ENCODE measurements at places on chromosomes 1 and 21.

- no peak for DNase-seq
These were observed 2.4 kb upstream of the ALPL start for GRCh38 chr1:21506804-21507203.

DNA sequence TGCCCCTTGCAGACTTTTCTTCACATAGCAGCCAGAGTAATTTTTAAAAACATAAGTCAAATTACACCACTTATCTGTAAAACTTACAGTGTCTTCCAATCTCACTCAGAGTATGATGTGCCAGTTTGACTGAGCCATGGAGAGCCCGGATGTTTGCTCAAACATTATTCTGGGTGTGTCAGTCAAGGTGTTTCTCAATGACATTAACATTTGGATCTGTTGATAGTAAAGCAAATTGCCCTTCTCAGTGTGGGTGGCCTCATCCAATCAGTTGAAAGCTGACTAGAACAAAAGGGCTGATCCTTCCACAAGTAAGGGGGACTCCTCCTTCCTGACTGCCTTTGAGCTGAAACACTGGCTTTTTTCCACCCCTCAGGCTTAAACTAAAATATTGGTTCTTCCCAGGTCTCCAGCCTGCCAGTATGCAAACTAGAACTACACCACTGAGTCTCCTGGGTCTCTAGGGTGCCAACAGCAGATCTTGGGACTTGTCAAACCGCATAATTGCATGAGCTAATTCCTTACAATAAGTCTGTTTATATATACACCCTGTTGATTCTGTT lies 157.9 kb upstream of the CTTNBP2NL start:
- no peak for DNase-seq

DNA sequence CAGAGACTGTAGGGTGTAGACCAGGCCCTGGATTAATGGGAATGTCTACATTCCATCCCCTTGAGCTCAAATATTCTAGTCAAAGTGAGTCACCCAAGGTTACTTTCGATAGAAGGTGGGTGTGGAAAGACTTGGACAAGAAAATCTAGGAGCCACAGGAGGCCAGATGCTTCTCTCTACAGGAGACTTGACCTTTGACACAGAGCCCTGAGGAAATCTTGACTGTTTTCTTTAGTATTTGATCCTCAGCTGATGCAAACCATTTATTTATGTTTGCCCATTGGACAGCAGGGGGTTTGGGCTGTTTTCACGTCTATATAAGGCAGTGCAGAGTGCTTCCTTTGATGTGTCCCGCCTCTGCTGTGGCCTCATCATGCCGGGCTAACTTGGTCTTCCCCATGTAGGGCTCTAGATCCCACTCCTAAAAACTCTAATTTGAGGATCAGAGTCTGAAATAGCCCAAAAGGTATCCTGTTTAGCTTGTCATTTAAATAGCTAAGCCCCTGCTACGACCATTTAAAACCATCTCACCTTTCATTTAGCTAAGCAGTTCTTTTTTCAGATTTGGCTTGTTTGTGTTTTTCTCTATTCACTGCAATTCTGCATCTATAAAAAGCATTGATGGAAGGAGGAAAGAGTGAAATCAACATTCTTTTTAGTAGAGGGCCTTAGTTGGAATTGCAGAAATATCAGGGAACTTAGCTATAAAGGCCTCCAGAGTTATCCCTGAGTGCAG lies 15.5 kb upstream of the MAP3K7CL start:
- no peak for DNase-seq

- no peak for DNase-seq
These were observed 72.3 kb downstream of the SIPA1L2 start for GRCh38 chr1:232557502-232558191.

GRCh38 chr1:226302731-226303130 lies 6.2 kb downstream of the LIN9 start:
- DNase-seq: no peak

GRCh38 chr1:116671072-116671760 lies 3.7 kb upstream of the IGSF3 start:
- no peak for DNase-seq

GRCh38 chr1:174769961-174770549 lies 229.7 kb upstream of the CACYBP start:
- no peak for DNase-seq

DNA sequence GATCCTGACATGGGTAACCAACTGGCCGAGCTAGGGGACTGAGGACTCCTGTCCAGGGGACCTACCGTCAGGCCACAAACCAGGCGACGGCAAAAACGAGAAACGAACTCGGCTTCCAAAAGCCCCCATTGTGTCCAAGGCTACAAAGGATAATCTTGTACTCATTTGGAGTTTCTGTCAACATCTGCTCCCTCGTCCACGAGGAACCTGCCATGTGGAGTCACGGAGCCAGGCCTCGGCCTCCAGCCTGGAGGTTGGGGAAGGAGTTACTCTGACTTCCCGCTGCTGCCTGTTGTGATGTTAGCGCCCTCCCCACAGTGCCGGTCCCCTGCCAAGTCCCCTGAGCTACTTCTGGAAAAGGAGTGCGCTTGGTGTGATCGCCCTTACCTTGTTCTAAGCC lies 7.3 kb downstream of the KRTAP10-1 start:
- DNase-seq: no peak

DNA sequence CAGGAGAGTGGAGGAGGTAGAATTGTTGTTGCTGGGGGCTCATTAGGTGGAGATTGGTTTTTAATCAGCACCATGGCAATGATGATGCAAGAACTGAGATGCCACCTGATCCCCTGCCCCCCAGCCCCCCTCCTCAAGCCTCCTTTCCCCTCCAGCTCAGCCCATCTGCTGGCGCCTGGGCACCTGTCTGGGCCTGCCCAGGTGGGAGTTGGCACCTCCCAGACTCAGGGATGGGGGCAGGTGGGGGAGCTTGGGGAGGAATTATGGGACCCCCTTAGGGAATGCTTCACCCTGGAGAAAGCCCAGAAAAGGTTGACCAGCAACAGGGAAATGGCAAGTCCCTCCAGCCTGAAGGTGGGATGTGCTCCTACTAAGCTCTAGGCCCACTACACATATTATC lies 1.5 kb upstream of the NHLH1 start:
- DNase-seq: no peak

DNA sequence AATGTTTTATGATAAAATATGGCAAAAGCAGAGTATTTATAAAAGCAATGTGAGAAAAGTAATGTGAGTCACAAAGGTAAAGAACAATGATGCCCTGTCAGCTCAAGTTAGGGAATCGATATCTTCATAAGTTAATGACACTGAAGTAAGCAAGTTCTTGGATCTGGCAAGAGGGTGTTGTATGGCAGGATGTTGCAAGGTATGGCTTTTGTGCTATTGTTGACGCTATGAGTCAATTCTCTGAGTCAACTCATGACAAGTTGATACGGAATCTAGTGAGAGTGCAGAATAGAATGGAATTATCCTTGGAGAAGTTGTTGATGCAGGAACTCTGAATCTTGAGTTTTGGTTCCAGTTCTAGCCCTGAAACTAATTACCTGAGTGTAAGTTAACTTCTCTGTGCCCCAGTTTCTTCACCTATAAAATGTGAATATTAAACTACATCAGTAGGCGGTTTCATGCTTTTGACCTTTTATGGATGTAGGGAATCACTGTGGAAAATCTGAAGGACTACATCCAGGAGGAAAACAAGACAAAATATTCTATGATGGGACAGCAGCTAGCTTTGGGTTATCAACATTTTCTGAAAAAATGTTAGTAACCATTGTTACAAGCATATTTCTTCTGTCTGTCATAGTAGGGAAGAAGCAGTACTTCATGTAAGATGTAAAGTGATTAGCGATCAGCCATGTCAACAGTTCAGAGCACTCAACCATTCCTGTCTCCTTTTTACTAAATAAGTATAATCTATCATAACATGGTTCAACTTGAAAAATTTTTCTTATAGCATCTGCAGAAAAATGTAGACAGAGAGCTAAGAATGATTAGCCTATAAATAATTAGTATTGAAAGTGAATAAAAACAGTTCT lies 96.9 kb downstream of the ATP6V1G3 start:
- DNase-seq: no peak

DNA sequence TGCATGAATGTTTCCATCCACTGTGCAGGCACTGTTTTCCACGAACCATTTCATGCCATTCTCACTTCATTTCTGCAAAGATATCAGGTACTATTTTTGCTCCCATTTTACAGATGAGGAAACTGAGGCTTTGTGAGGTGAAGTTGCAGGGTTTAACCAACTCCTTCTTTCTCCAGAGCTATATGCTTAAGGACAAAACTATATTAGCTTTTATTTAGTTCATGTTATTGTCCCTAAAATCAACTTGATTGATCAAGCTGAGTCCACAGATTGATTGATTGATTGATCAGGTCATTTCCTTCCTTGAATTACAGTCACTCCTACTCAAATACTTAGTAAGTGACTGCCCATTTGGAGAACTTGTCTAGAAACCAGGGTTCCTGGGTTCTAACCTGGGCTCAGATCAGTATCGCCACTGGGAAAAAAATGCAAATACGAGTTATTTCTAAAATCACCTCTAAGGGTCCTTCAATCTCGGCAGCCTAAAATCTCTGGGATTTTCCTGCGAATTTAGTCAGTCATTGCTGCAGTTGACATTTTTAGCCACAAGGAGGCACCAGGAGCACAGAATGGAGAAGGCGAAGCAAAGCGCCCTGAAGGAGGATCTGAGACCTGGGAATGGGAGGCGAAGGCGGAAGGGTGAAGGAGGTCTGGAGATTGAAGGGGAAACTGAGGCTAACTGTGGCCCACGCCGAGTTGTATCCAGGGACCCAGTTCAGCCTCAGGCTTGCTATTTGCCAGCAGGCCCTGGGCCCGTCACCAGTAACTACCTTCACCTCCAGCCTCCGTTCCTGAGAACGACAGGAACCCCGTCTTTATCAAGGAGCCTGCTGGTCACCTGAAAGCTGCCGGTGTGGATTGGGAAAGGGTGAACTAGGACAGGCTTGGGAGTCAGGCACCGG lies 14.3 kb upstream of the MUL1 start:
- DNase-seq: peak; percentile 31

GRCh38 chr1:199546323-199546722 lies 481.2 kb upstream of the NR5A2 start:
- DNase-seq: no peak

DNA sequence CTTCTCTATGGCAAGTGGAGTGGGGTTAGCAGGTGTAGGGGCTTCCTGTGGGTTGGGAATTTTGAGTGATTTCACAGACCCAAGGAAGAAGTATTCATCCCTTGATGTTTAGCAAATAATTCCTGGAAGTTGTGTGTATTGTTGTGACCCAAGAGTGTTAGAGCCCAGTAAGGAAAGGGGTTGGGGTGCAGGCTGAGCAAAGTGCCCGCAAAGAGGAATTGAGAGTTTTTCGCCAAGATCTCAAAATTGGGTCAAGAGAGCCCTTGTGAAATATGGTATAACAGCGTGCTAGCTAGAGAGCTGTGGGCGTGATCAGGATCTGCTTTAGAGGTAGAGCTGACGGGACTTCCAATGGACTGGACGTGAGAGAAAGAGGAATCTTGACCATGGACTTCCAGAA lies 73.0 kb upstream of the LAPTM5 start:
- DNase-seq: no peak

DNA sequence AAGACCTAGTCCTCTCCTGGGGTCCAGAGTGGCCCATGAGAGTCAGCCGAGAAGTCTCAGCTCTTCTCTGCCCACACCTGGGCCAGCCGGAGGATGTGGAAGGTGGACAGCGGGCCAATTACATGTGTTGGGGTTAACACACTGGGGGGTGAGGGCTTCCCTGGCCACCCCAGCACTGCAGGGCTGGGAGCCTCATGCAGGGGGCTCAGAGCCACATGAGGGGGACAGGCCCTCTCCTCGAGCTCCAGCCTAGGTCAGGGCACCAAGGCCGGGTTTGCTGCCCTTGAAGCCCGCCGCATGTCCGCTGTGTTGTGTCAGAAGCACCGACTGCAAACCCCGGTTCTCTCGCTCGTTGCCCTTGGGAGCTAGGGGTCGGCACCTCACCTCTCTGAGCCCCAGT lies 30.5 kb downstream of the LHX4 start:
- no peak for DNase-seq

GRCh38 chr1:1832820-1833219 lies 54.5 kb upstream of the NADK start:
- no peak for DNase-seq

DNA sequence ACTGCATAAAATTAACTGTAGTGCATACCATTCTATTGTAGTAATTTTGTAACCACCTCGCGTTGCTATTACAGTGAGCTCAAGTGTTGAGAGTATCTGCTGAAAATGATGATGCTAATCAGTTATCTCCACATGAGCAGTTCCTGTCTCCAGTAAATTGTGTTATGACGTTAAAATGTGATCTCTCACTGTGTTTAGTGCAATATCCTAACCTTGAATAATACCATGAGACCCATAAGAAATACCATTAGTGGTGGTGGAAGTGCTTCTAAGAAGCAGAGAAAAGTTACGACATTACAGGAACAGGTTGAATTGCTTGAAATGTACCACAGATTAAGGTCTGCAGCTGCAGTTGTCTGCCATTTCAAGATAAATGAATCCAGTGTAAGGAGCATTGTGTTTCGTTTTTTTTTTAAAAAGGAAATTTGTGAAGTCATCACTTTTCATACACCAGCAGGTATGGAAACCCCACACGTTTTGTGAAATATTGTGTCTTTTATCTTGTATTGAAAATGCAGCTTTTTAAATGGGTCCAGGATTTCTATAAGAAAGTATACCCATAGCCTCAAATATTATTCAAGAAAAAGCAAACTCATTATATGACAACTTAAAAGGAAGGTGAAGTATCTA lies 72.5 kb downstream of the ANGPTL1 start:
- DNase-seq: no peak

- no peak for DNase-seq
These were observed 49.7 kb downstream of the KCNC4 start for GRCh38 chr1:110259770-110260169.

DNA sequence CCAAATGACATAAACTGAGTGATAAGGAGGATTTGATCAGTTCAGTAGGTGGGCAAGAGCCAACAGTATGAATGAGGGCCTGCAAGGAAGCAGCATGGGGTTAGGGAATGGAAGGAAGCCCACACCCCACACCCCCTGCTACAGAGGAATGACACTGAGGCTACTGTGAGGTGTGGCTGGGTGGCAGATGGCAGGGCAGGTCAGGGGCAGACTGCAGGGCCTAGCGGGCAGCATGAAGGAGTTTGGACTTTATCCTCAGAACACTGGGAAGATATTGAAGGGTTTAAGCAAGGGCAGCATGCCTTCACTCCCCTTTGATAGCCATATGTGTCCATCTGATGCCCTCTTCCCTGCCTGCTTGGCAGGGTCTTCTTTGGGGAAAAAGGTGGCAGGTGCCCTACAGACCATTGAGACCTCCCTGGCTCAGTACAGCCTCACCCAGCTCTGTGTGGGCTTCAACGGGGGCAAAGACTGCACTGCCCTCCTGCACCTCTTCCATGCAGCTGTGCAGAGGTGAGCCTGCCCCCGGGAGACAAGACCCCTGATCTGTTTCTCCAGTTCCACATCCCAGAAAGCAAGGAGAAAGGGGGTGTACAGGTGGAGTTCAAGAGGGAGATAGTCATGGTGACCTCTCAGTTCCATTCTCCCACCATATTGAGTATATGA lies 4.1 kb upstream of the LENEP start:
- DNase-seq: no peak

GRCh38 chr1:116284819-116285390 lies 88.1 kb upstream of the ATP1A1 start:
- no peak for DNase-seq
